Right lung (tissue), 10 donors: ENCODE measurements at places on chromosomes 1 and 21.

- no peak for DNase-seq
These were observed 146.8 kb downstream of the COL11A1 start for GRCh38 chr1:102961549-102961948.

DNA sequence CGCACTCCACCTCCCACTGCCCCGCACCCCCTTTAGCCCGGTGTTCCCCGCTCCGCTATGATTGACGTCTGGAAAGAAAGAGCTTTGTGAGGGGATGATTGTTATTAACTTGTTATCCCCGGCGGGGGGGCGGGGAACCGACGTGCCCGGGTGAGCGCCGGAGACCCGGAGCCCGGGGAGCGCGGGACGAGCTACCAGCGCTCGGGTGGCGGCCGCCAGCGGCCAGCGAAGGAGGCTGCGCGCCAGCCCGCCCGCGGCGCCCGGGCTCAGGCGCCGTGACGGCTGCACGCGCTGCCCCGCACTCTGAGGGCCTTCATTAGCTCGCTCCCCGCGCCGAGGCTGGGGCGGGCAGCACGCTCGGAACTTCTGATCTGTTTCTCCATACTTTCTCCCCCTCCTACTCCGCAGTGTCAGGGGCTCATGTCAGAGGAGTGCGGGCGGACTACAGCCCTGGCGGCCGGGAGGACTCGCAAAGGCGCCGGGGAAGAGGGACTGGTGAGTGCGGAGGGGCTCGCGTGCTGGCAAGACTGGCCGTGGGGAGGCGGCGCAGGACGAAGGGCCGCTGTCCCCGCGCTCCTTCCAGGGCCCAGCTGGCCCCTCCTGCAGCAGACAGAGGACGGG lies 2.1 kb downstream of the LHX8 start:
- DNase-seq, result no peak

DNA sequence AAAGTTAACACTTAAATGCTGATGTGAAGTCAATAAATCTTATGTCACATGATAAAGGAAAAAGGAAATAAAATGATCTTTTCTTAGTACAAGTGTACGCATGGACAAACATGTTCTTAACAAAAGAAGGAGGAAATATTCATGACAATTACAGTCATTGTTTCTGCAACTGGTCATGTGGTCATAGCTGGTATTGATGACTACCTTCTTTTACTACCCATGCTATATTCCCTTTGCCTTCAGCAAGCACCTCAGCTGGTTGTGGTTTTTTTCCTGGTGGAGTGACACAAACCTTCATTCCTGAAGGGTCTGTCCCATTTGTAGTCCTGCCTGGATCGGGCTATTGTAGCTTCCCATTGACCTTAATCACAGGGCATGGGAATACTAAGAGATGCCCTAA lies 23.4 kb upstream of the TSHB start:
- DNase-seq, result no peak

DNA sequence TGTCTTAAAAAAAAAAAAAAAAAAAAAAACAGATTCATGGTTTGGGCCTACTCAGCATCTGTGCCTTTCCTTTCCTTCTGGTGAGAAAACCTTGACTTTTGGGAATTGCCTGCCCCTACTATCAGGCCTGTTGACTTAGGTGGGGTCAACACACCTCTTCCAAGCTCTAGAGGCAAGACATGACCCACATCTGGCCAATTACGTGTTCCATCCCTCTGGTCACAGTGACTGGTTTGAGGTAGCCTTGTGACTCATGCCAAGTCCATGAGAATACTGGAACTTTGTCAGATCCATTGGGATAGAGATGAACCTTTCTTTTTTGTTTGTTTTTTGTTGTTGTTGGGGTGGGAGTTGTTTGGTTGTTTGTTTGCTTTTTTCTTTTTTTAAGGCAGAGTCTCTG lies 37.3 kb upstream of the KHDRBS1 start:
- DNase-seq, result no peak

GRCh38 chr1:63799307-63799706 lies 25.5 kb downstream of the ROR1 start:
- no peak for DNase-seq

GRCh38 chr21:43645136-43645891 lies 14.0 kb downstream of the HSF2BP start:
- peak; percentile 75 for DNase-seq
